ENCODE measurements at places on chromosomes 6 and 20. TPM values are rescaled to one million over a fixed set of nuclear protein-coding genes. Genes with fewer than 3 reads are reported as not detected.

ASXL1 gene
- 222 TPM for total RNA-seq

ZSCAN16 gene
- 7.3 TPM for total RNA-seq

CST1 gene
- not detected for total RNA-seq

DNA sequence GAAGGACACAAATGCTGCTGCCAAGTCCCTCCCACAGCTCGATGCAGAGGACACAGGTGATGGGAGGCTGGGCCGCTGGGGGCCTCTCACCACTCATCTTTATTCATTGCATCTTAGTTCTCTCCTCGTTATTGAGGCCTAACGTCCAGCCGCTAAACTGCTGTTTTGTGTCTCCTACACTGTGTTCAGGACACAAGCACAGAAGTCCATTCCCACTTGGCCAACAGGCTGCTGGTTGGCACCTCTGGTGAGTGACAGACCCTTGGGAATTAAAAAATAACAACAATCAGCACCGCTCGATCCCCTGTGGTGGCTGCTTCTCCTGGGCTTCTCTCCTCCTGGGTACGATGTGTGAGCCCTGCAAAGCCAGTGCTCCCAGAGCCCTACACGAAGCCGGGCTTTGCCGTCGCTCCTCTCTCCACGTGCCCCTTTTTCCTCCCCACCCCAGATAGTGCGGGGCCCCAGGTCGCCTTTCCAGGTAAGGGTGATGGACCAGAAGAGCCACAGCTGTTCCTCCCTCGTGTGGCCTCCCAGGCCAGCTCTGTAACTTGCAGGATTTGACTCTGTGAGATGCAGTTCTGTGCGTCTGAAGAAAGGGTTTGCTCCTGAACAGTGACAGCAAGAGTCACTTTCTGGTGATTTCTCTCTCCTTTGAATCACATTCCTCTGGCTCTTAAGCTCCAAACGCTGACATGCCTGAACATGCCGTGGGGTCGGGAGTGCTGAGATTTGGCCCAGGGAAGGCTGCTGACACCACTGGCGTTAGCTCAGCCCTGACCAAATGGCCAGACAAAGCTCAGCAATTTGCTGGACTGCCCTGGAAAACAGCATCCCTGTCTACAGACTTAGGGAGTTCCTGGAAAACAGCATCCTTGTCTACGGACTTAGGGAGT lies 59.3 kb downstream of the DLL1 start:
- no peak for DNase-seq
- H3K4me3 ChIP-seq, result no peak overlapping the region
- H3K4me1 ChIP-seq, result no peaks in the 10 kb centered on the region
- H3K27ac ChIP-seq, result no peak overlapping the region
- no peaks in the 10 kb centered on the region for H3K27me3 ChIP-seq

- H3K4me1 ChIP-seq, result peaks cover 15% of the 10 kb centered on the region
- H3K36me3 ChIP-seq, result no peaks in the 10 kb centered on the region
- H3K4me3 ChIP-seq, result no peak overlapping the region
- H3K27me3 ChIP-seq, result peaks cover 22% of the 10 kb centered on the region
Measured at GRCh38 chr6:41638935-41639808, 904 bp downstream of the MDFI start.

DNA sequence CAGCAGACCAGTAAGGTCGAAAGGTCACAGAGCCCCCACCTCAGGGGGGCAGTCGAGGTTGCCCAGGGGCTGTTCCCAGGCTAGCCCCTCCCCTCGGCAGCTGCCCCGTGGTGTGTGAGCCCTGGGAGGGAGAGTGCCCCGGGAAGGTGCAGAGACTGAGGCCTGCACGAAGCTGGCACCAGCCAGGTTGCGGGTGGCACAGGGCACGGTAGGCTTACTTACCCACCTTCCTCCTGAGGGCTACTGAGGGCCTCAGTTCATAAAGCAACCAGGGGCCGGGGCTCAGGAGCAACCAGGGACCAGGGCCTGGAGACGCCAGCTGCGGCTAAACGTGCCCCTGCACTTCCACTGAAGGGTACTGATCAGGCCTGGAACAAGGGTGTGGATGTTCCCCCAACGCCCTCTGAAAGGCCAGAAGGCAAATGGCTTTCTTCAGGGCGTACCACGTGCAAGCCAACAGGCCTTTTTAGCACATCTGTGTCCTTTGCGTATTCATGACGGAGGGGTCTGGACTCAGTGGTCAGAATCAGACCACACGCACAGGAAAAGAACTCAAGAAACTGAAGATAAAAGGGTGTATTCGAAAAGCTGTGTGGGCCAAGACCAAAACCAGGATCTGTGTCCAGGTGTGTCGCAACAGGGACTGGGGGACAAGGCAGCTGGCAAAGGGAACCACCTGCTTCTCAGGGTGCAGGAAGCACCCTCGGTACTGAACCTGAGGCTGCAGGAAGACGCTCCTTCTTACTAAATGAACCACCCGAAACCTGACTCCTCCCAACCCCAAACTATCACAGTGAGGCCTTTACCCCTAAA lies 24.5 kb upstream of the TCFL5 start:
- H3K36me3 ChIP-seq, result peaks cover 57% of the 10 kb centered on the region
- H3K4me3 ChIP-seq, result no peak overlapping the region
- no peaks in the 10 kb centered on the region for H3K27me3 ChIP-seq
- no peak overlapping the region for H3K27ac ChIP-seq

GRCh38 chr20:39504710-39505094 lies 542.6 kb downstream of the DHX35 start:
- no peaks in the 10 kb centered on the region for H3K4me1 ChIP-seq
- no peak overlapping the region for H3K27ac ChIP-seq
- no peaks in the 10 kb centered on the region for H3K36me3 ChIP-seq
- DNase-seq, result no peak
- H3K4me3 ChIP-seq, result no peak overlapping the region

DNA sequence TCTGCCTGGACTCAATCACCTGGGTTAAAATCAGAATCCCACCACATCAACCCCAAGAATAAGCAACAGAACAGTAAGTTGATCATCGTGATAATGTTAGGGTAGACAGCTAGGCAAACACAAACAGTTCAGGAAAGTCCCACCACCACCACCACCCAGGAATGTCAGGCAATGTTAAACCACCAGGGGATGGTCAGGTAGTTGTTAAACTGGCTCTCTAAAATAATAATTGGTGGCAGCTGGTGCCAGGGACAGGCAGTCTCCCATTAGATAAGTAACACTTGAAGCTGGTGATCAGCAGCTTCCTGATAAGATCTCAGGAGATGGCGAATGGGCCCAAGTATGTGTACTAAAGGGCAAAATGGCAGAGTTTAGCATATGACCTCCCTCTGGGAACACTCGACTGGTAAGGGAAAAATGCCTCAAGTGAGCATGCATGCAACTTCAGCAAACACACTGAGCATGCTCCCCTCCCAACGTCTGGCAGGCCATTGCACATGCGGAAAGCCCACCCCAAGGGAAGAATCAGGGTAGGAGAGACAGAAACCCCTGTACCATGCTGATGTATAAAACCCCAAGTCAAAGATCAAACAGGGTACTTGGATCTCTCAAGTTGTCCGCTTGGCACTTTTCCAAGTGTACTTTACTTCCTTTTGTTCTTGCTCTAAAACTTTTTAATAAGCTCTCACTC lies 66.6 kb downstream of the IPCEF1 start:
- no peak overlapping the region for H3K4me3 ChIP-seq
- no peaks in the 10 kb centered on the region for H3K36me3 ChIP-seq
- H3K27me3 ChIP-seq, result no peaks in the 10 kb centered on the region
- no peak overlapping the region for H3K27ac ChIP-seq
- H3K4me1 ChIP-seq, result no peaks in the 10 kb centered on the region
